ENCODE measurements at places on chromosomes 12 and 14.

DNA sequence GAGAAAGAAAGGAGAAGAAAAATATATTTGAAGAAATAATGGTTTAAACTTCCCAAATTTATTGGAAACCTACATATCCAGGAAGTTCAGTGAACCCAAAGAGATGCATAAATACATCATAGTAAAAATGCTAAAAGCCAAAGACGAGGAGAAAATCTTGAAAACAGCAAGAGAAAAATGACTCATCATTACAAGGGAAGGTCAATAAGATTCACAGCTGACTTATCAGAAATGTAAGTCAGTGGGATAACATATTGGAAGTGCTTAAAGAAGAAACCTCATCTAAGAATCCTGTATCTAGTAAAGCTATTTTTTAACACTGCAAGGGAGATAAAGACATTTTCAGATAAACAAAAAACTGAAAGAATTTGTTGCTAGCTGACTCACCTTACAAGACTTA, 19.9 kb downstream of the RIC8B start:
- no peak for DNase-seq

- no peak for DNase-seq
These were observed 5.3 kb upstream of the BEST3 start for GRCh38 chr12:69704357-69704756.

GRCh38 chr12:51752234-51752889, 96.2 kb downstream of the FIGNL2 start:
- DNase-seq: no peak

GRCh38 chr12:90965204-90965603, 10.2 kb upstream of the CCER1 start:
- no peak for DNase-seq

DNA sequence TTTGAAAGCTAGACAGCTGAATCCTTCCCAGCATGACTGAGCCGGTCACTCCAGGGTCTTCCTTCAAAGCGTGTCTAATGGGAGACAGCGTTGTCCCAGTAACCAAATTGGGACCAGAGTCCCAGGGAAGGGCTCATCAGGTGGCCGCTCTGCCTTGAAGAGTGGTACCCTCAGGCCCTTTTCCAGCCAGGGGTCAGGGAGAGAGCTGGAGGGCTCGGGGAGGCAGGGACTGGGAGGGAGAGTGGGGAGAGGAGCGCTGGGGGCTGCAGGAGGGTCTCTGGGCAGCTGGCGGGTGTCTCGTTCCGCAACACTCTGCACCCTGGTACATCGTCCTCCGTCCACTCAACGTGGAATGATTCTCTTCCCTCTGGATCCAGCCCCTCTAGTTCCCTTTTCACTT, 1.6 kb upstream of the RTL1 start:
- DNase-seq: no peak

GRCh38 chr12:130957304-130957621, 3.6 kb downstream of the ADGRD1 start:
- DNase-seq: no peak

- DNase-seq: no peak
These were observed 2.7 kb downstream of the CGRRF1 start for GRCh38 chr14:54512393-54512792.

Data from stimulated activated CD4-positive, alpha-beta T cell treated with anti-CD3 and anti-CD28 coated beads, Interleukin-12 subunit alpha, Interleukin-12 subunit beta, amount 100 ng/mL, for 24 hours (primary cell).